Left cardiac atrium (tissue), 4 donors: ENCODE measurements at places on chromosomes 13 and 19. TPM values are rescaled to one million over a fixed set of nuclear protein-coding genes. Genes with fewer than 3 reads are reported as not detected.

DNA sequence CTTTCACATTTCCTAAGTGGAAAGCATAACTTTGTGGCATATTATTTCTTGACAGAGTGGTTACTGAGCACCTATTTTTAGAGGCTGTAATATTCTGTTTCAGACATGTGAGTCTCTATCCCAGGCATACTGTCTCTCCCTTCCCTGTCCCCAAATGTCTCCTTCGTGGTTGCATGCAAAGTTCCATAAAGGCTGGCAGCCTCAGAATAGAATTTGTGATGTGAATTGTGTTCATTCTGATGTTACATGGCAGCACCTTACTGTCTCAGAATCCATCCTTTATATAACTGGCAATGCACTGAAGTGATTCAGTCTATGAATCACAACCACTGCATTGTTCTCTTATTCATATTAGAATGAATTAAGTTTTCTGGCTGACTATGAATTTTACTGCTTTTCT is 89.0 kb upstream of the SLC7A1 start:
- DNase-seq: no peak

GRCh38 chr13:112130418-112130817 is 63.5 kb downstream of the SOX1 start:
- DNase-seq: no peak

Gene LILRA5
- total RNA-seq: 3.7 TPM

- DNase-seq: no peak
Observed at GRCh38 chr19:7897292-7897691, 6.4 kb upstream of the MAP2K7 start.

Gene PGLYRP1
- total RNA-seq: not detected

Gene KIR3DL2
- not detected for total RNA-seq

DNA sequence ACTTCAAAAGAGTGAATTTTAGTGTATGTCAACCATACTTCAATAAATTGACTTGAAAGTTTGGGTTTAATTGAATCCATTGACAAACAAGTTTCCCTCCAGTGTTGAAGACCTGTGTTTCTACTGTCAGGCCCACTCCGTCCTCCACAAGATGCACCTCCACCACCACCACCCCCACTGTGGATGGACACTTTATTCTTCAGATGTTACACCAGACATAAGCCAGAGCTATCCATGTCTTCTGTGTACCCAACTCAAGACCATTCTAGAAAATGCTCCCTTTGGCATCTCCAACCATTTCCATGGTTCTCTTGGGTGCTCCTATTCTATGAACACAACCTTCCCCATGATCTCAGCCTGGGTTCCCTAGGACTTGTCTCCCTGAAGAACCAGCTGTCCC is 207.0 kb downstream of the COL4A1 start:
- no peak for DNase-seq

GRCh38 chr13:74036373-74036772 is 97.8 kb downstream of the KLF12 start:
- no peak for DNase-seq

DNA sequence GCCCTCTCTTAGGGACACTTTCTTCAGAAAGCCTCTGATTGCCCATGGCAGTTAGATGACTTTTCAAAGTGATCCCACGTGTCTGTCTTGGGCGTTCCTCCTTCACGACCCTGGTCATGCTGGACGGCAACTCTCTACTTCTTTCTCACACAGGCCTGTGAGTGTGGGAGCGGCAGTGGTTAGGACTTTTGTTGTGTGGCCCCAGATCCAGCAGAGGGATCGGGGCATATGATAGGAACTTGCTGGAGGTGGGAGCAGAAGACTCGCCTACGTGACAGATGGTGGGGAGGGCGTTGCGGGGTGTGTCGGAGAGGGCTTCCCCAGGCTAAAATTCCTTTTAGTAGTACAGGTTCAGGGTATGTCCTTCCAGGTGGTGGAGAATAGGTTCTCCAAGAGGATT is 289.5 kb upstream of the MAB21L1 start:
- DNase-seq: no peak

- no peak for DNase-seq
Observed at GRCh38 chr13:81133066-81133465, 792.1 kb upstream of the SPRY2 start.

GRCh38 chr13:83184819-83185218 is 697.5 kb downstream of the SLITRK1 start:
- DNase-seq: no peak

Gene FIZ1
- total RNA-seq: 17.0 TPM

DNA sequence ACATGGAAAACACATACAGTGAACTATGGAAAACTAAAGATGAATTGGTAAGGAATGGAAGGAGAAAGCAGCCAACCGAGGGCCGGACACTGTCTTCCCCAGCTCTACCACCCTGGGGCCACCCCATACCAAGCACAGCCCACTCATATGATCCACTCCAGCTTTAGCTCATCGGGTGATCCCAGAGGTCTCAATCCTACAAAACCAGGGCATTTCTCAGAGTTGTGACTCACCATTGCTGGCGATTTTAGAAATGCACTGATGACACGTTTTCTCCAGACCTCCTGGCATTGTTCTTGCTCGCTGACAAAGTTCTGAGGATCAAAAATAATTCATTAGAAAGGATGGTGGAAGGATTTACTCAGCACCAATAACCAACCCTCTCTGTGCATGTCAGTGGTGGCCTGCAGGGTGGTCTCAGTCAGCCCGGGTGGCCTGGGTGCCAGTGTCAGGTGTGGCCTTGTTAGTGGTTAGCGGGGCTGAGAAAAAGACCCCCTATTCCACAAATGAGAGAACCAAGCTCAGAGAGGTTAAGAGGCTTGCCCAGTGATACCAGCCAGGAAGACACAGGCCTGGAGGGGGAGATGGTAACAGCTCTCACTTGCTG is 6.6 kb downstream of the TMEM272 start:
- DNase-seq: no peak
